ENCODE measurements at places on chromosomes 6 and 20.

DNA sequence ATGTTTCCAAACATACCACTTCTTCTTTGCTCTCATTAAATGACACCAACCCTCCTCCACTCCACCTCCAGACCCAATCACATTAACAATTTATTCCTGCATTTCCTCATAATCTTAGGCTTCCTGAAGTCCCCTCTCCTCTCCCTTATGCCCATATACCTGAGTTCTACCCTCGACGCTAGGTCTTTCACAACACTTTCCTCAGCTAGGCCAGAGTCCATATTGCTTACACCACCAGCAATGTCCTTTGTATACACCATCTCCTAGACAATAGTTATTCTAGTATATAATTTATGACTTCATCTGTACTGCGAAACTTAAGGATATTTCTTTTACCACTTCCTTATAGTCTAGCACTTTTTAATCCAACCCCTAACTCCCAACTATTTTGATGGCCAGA, 47.7 kb downstream of the SIM1 start:
- DNase-seq = no peak

GRCh38 chr6:116971959-116972358, 94.9 kb downstream of the RFX6 start:
- peak; percentile 3 for DNase-seq

- no peak for DNase-seq
Measured at GRCh38 chr6:28656715-28657114, 131.0 kb downstream of the GPX5 start.

DNA sequence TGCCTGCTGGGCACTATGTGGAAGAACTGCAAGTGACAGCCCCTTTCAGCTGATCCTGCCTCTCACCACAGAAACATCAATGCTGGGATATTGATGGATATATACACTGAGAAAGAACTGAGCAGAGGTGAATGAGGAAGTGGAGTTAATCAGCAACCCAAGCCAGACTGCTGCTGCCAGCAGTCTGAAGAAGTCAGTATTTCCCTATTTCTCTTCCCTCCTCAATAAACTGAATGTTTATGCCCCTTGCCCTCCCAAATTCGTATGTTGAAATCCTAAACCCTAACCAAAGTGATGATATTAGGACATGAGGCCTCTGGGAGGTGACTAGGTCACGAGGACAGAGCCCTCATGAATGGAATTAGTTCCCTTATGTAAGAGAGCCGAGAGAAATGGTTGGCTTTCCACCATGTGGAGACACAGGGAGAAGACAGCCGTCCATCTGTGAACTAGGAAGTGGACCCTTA, 76.3 kb downstream of the CDK19 start:
- no peak for DNase-seq

- DNase-seq = no peak
Measured at GRCh38 chr6:1708820-1709219, 99.1 kb downstream of the FOXC1 start.

- DNase-seq = no peak
Measured at GRCh38 chr6:19261642-19262041, 575.5 kb upstream of the ID4 start.

DNA sequence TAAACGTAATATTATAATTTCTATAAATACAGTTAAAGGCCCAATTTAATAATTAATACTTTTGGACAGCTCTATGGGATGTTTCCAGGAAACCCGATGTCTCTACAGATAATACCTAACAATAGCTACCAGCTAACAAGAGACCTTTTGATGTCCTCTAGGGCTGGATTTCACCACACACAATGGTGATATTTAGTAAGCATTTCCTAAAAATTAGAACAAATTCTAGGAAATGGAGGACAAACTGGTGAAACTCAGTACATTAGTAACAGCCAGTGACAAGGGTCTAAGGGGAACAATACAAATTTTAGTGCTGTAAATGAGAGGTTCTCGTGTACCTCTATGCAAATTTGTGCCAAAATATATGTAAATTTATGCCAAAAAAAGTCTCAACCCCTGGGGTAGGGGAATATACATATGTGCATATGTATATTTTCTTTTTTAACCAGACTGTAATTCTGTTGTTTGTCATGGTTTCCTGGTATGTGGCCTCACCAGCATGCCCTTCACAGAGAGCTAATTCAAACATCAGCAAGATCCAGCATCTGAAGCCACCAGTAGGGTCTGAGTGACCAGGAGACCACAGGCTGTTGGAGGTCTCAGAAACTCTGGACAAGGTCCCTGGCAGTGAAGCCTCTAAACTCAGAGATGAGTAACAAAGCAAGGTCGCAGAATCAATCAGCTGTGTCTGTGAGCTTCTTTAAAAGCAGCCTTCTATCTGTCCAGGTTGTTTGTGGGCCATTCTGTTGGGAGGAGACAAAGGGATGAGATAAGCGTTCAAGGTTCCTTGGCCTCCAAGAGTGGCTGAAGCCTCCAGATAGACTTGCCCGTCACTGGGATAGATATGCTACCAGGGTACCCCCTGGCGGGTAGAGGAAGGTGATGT, 235.1 kb upstream of the RREB1 start:
- no peak for DNase-seq

DNA sequence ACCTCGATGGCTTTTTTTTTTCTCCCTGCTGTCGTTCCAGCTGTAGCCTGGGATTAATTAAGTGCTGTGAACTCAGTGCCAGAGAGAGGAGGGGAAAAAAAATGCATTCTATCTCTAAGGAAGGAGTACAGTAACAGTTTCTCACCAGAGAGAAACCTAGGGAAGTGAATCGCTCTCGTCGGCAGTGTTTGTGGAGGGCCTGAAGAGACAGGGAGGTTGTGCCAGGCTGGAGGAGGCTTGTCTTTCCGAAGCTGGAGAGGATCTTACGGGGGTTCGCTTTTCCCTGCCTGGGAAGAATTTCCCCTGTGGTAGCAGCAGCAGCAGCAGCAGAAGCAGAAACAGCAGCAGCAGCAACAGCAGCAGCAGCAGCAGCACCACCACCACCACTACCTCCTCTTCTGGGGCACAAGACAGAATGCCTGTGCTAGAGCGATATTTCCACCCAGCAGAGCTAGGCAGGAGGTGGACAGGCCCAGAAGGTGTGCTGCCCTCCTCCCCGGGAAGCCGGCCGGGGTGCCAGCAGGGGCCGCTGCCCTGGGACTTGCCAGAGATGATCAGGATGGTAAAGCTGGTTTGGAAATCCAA, 186.5 kb downstream of the PDE7B start:
- DNase-seq = no peak

DNA sequence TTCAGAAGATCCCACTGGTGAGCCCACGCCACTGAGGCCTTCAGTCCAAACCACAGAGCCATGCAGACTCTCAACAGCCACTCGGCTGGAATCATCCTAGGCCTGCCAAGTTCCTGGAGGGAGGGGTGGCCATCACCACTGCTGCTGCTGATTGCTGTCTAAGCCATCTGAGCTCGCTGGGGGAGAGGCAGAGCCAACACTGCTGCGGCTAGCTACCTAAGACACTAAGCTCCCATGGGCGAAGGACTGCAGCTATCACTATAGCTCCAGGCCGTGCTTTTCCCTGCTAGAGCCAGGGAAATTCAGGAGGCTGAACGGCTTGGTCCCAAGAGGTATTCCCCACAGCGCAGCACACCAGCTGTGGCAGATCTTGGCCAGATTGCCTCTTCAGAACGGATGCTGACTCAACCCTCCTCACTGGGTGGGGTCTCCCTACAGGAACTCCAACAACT, 73.6 kb downstream of the TBC1D32 start:
- DNase-seq = peak; percentile 72

GRCh38 chr20:3011752-3012151, 31.7 kb upstream of the GNRH2 start:
- DNase-seq = no peak

DNA sequence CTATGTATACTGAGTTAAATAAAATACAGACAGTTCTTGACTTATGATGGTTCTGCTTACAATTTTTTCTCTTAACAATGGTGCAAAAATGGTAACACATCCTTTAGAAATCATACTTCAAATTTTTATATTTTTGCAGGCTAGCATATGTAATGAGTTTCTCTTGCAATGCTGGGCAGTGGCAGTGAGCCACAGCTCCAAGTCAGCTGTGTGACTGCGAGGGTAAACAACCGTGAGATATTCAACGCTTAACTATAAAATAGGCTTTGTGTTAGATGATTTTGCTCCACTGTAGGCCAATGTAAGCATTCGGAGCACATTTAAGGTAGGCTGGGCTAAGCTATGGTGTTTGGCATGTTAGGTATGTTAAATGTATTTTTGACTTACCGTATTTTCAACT, 136.1 kb downstream of the PLCB4 start:
- no peak for DNase-seq

DNA sequence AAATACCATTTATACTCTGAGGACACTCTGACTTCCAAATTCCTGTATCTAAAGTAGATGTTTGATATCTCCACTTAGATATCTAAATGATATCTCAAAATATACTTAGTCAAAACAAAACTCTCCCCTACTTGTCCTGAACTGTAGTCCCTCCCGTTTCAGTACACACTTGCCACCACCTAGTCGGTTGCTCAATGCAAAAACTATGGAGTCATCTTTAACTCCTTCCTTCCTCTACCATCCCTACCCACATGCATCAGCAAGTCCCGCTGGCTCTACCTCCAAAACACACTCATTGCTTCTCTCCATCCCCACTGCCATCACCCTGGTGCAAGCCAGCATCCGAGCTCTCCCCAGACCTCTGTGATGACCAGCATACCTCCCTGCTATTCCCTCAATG, 13.2 kb downstream of the STX7 start:
- DNase-seq = no peak

DNA sequence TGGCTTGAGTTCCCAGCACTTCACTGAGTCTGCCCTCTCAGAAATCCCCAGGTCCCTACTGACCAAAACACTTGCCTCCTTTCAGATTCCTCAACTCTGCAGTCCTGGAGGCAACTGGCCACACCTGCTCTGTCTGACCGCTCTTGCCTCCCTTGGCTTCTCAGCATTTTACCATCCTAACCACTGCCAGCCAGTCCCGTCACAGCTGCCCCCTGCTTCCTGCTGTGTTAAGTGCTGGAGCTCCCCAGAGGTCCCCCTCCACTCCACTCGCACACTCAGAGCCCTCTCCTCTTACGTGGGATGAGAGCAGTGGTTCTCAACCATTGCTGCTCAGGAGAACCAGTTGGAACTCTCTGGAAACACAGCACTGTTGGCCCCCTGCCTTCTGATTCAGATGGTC, 20.5 kb downstream of the ADAT2 start:
- no peak for DNase-seq

- peak; percentile 6 for DNase-seq
Measured at GRCh38 chr6:89371849-89372505, 19.5 kb upstream of the UBE2J1 start.

DNA sequence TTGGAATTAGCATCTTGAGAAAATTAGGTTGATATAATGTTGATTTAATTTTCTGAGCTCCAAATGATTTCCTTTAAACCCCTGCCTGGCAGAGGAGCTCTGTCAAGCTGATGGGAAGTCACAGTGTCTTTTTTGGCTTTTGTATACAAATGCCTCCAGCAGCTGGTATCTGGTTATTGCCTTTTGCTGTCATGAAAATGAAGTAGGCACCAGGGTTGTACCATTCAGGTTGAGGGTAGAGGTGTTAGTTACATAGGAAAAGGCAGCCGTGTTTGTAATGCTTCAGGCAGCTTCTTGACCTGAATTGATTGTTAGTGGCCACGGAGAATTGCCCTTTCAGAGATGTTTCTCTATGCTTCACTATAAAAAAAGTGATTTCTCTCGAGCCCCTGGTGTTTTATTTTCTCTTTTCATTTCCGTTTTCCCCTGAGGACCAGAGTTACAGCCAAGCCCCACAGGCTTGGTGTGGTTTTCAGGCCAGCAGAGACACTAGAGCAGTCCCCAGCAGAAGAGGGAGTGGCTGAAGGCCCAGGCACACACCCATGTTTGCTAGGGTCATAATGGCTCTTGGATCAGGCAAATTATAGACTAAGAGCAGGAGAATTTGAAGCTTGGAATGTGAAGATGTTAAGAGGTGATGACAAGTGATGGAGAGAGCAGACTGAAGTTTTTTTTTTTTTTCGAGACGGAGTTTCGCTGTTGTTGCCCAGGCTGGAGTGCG, 21.6 kb downstream of the CMTR1 start:
- no peak for DNase-seq

GRCh38 chr6:28205879-28206278, 19.2 kb upstream of the ZSCAN9 start:
- no peak for DNase-seq

- DNase-seq = no peak
Measured at GRCh38 chr20:33263784-33264183, 19.2 kb upstream of the BPIFB1 start.

- DNase-seq = no peak
Measured at GRCh38 chr20:986733-987355, 15.3 kb downstream of the RSPO4 start.

- peak; percentile 54 for DNase-seq
Measured at GRCh38 chr20:38729767-38730166, 5.5 kb downstream of the SLC32A1 start.

DNA sequence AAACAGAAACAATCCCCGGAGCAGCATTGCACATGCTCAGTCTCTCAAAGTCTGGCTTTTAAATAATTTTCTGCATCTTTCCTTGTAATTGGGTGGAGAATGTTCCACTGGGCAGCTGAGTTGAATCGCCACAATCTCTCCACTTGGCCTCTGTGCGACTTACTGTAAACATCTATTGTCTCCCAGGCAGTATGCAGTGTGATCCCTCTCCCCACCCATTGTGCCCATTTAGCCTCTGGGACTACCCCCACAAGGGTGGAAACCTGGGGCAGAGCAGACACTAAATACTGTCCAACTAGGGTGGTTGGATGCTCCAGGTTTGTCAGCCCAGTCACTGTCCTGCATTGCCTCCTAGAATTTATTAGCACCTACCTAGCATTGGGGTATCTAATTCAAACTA, 96.2 kb downstream of the JARID2 start:
- no peak for DNase-seq

DNA sequence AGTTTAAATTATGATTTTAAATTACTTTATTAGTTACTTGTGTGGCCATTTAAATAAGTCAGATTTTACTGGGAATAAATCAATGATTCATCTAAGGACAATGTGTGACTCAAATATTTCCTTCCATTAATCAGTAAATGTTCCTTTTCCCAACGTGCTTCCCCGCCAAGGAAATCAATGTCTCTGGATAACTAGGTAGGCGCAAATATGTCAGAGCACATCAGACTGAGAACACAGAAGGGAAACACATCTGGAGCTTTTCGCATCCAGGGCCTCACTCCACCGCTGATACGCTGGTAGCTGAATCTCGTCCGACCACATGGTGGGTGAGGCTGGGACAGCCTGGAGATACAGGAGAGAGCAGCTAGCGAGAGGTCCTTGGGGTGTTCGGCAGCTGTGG, 56.4 kb upstream of the RPS6KA2 start:
- DNase-seq = no peak

DNA sequence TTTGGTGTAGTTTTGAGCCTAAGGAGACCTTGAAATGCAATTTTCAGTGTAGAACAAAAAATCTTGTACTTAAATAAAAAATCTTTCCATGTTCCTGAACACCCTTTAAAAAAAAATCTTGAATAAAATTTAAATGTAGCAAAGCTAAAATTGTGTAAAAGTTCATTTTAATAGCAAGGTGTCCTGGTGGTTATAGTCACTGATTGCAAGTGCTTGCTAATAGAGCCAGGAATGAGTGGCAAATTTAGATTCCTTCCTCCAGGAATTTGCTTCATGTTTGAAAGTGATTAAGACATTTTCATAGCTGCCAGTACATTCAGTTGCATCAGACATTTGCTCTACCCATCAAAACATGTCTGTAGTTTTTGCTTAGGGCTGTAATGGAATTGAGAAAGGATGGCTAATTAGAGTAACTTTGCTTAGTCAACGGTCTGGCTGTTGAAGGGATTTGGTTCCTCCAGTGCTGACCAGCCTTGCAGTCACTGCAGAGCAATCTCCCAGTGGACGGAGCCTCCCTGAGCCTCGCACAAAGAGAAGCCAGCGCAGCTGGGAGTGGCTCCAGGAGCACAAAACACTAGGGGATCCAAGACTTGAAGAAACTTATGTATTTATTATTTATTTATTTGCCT, 36.5 kb downstream of the AKAP12 start:
- no peak for DNase-seq

Measured in NCI-H2171 (cell line).